Prostate gland (tissue), 2 donors: ENCODE measurements at places on chromosomes 4 and X. TPM values are rescaled to one million over a fixed set of nuclear protein-coding genes. Genes with fewer than 3 reads are reported as not detected.

TDO2 gene
- 0.09 TPM for total RNA-seq

DNA sequence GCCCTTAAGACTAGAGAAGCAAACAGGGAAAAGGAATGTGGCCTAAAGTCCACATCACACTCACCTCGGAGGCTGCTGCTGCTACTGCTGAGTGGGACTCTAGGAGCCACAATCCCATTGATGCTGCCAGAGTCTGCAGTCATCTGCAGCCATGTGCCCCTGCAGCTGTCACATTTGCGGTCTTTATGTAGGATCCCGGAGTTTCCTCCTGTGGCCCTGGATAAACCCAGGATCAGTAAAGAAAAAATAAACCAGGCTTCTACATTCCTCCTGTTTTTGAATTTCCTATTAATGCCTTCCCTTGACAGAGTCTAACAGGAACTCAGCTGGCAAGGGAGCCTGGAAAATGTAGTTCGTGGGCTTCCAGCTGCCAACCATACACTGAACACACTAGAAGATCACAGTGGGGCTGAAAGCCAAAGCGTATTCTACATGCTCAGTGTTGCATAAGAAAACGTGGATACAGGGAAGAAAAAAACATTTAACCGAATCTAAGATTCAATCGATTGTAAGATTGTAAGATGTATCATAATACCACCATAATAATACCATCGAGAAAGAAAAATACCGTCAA, 10.3 kb upstream of the PHEX start:
- DNase-seq = no peak

ODAPH gene
- total RNA-seq = not detected

MXD4 gene
- total RNA-seq = 81.1 TPM

DNA sequence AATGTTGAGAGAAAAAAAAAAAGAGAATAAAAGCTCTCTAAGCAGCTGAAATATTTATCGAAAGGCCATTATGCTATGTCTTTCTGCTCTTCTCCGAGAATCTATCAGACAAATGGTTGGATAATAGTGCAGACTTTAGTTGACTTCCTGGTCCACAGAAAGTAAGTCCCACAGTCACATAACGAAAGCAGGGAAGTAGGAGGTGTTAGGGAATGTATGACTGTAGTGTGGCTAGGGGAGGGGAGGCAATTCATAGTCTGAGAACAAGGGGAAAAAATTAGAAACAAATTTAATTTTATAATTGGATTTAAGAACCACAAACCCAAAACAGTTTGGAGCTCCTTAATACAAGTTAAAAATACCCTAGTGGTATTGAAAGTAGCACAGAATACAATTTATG, 79.7 kb upstream of the VEGFC start:
- no peak for DNase-seq

DNA sequence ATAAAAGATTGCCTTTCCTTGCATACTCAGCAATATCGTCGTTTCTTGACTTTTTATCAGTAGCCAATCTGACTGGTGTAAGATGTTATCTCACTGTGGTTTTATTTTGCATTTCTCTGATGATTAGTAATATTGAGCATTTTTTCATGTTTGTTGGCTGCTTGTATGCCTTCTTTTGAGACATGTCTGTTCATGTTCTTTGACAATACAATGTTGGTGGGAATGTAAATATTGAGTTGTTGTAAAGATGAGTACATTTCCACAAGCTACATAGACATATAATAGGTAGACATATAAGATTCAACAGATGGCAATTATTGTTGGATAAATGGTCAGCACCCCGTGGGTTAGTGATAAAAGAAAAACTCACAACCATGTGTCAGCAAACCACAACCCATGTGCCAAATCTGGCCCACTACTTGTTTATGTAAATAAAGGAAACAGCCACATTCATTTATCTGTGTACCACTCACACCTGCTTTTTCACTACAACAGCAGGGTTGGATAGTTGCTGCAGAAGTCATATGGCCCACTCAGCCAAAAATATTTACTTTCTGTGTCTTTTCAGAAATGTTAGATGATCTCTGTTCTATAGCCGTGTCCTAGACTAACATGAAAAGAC, 153.1 kb upstream of the VCX start:
- DNase-seq = no peak

DNA sequence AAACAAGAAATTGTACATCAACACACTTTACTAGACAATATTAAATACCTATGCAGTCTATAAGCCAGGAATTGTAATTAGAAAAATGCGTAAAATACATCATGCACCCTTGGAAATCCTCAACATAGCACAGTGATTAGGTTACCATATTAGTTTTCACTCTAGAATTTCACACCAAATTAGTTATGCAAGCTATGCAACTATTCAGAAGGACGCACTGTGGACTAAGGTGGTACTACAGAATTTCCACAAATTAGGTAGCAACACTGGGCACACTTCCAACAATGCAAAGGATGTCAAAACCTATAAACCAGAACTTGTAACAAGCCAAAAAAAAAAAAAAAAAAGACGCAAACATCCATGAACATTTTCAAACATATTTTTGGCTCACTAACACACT, 71.1 kb upstream of the ZCCHC13 start:
- DNase-seq = no peak

DNA sequence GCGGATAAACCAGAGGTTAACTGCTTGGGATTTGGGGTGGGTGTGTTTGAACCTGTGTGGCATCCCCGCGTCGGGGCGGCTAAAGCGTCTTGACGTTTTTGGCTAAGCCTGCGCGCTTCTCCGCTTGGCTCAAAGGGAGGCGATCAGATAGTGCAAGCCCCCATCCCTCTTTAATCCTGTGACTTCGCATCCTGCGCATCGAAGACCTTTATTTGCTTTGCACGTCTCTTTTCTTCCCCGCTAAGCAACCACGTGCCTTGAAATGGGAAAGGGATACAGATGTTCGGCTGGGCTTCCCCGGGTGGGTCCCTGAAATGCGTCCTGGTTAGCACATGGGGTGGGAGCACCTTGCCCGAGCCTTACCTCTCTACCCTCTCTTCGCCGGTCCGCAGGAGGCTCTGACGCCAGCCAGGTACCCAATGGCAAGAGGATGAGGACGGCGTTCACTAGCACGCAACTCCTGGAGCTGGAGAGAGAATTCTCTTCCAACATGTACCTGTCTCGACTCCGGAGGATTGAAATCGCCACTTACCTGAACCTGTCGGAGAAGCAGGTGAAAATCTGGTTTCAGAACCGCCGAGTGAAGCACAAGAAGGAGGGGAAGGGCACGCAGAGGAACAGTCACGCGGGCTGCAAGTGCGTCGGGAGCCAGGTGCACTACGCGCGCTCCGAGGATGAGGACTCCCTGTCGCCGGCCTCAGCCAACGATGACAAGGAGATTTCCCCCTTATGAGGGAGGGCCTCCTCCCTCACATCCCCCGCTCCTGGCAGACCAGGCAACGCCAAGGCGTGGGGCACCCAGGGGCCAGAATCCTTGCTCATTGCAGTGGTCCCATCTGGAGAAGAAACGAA, 1.5 kb downstream of the GSX2 start:
- DNase-seq = no peak

DNA sequence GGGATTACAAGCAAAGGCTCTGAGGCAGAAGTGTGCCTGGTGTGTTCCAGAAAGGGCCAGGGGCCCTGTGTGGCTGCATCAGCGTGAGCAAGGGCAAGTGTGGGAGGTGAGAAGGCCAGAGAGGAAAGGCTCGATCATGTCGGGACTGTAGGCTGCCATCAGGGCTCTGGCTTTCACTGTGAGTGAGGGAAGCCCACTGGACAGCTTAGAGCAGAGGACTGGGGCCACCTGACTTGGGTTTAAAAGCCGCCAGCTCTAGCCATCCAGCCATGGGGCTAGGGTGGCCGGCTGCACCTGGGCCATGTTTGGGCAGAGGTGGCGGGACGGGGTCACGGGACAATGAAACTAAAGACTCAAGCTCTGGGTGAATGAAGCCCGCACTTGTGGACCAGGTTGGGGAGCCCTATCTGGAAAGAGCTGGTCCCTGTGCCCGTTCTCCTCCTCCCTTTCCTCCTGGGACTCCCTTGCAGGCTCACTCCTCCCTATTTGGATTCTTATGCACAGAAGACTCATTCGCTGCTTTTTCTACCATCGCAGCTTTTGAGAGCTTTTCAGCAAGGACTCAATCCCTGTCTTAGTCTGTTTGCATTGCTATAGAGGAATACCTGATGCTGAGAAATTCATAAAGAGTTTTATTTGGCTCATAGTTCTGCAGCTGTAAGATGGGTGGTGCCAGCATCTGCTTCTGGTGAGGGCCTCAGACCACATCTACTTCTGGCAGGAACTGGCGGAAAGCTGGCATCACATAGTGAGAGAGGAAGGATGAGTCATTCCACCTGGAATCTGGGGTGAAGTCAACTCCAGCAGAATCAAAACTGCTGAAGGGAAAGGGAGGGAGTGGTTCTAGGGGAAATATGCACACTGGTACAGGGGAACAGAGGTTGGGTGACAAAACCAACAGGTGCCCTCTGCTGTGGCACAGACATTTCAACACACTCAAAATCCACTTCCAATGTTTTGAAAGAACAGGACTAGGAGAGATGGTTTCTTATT, 15.3 kb downstream of the CTAG1B start:
- peak; percentile 36 for DNase-seq

DNA sequence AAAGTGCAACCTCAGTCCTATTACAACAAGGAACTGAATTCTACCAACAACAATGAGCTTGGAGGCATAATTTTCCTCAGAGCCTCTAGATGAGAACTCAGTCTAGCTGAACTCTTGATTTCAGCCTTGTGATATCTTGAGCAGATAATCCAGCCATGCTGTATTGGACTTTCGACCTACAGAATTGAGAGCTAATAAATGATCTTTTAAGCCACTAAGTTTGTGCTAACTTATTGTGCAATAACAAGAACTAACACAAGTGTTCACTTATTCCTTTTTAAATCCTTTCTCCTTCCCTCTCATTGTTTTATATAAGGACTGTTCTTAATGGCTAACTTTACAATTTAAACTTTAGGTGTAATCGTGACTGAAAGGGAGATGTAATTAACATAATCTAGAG, 140.7 kb downstream of the MAGEB17 start:
- DNase-seq = no peak

GRCh38 chr4:65670020-65670330, 314 bp downstream of the EPHA5 start:
- no peak for DNase-seq

- DNase-seq = no peak
Observed at GRCh38 chr4:89657931-89658700, 178.8 kb downstream of the SNCA start.

GRCh38 chr4:77072195-77072753, 3.5 kb downstream of the CCNI start:
- DNase-seq = no peak

GPR143 gene
- total RNA-seq = 3.1 TPM

DNA sequence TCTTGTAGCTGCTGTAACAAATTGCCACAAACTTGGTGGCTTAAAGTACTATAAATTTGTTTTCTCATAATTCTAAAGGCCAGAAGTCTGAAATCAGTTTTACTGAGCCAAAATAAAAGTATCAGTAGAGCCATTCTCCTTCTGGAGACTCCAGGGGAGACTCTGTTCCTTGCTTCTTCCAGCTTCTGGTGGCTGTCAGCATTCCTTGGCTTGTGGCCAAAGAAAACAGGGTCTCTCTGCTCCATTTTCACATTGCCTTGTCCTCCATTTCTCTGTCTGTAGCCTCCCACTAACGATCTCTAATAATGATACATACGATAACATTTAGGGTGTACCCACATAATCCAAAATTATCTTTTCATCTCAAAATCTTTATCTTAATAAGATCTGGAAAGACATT, 200.4 kb downstream of the MAB21L2 start:
- DNase-seq = no peak

GRCh38 chrX:134186362-134187121, 50.4 kb upstream of the CCDC160 start:
- DNase-seq = no peak

STARD8 gene
- 5.6 TPM for total RNA-seq

DNA sequence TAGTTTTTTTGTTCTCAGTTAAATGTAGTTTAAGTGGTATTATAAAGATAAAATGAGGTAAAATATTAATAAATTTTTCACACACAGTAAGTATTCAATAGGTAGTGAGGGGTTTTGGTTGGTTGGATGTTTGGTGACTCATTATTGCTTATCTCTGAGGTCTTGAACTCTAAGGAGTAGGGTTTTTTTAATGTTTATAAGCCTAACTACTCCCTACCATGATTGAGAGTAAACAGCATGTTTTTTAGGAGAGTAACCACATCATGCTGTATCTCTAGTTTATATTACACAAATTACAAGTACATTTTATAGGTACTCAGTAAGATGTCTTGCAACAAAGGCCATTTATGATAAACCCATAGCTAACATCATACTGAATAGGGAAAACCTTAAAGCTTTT, 181.6 kb downstream of the MAPK10 start:
- no peak for DNase-seq

- no peak for DNase-seq
Observed at GRCh38 chr4:163564221-163564720, 69.8 kb downstream of the TMA16 start.

EOLA2 gene
- 30.2 TPM for total RNA-seq

DNA sequence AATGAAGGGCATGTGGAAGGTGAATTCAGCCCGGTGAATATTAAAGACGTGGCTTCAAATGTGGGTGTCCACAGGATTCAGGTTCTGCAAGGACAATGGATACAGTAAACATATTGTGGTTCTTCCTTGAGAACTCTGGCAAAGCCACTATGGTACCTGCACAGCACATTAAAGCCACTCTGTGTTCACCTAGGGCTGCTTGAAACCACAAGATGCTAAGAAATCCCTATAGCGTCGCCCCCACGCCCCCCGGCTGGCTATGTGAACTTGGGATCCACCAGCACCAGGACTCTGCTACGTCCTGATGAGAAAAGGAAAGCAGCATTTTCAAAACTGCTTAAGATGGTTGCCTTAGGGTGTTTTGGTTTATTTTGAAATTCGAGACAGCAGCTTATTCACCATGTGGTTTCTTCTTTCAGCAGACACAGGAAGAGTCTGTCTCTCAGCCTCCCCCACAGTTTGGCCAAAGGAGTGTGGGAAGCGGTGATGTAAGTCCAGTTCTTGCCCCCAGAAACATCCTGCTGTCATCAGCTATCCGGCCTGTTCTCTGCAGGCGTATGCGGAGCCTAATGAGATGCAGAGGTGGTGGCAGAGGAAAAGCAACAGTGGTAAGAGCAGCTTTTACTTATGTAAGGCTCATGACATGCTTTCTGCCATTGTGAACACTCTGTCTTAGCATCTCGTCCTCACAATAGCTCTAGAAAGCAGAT, 111.5 kb downstream of the AFAP1 start:
- DNase-seq = peak; percentile 26

TSC22D3 gene
- 480 TPM for total RNA-seq

DNA sequence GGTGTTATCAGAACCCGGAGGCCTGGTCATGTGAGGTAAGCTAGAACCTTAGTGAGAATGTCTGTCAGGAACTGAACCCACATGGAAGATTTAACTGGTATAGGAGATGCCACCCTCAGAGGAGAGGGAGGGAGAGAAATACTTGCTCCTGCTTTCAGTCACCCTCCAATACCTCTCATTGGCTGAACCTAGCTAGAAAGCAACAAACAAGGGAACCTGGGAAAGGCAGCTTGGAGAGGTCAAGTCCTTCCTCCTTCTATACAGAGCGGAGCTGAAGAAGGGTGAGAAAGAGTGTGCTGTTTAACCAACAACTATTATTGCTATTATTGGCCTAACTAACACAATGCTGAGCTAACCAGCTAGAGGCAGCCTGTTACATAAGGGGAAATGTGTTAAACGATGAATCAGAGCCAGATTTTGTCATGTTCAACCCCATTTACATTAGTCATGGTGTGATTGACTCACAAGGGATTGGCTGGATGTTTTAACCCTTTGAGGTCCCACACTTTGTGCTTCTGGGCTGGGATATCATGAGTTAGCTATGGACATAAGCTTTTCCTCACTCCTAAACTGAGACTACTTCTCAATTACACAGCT, 96.5 kb upstream of the ESX1 start:
- DNase-seq = no peak
